ENCODE measurements at places on chromosomes 13 and 19. TPM values are rescaled to one million over a fixed set of nuclear protein-coding genes. Genes with fewer than 3 reads are reported as not detected.
A peak's percentile ranks its signal among the peaks of the same experiment; 100 is the strongest.

Gene KIR3DL1
- not detected for total RNA-seq

GRCh38 chr19:27997069-27997468 lies 1215.9 kb downstream of the UQCRFS1 start:
- no peak for DNase-seq

- DNase-seq: no peak
These were observed 10.6 kb downstream of the CCDC8 start for GRCh38 chr19:46402725-46403124.

GRCh38 chr13:46831588-46832194 lies 34.7 kb upstream of the ESD start:
- no peak for DNase-seq

DNA sequence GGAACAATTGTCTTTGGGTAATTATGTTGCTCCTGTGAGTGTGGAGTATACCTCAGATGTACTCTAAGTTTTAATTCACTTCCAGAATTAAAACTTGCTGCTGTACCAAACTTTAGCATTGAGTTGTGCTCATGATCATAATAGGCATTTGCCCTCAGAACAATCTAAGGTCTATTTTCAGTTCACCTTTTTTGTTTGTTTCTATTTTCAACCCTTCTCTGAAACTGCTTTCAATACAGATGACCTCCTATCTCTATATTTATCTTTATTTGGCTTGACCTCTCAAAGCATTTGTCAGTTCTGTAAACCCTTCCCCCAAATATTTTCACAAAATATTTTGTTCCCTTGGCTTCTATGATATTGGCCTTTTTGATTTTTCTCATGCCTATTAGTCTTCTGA lies 873.0 kb downstream of the OLFM4 start:
- DNase-seq: no peak

DNA sequence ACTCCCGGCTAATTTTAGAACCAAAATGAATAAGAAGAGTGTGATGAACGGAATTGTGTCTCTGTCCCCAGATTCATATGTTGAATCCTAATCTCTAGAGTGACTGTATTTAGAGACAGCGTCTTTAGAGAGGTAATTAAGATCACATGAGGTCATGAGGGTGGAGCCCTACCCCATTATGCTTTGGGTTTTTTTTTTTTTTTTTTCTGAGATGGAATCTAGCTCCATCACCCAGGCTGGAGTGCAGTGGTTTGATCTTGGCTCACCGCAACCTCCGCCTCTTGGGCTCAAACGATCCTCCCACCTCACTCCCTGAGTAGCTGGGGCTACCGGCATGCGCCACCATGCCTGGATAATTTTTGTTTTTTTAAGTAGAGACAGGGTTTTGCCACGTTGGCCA lies 27.9 kb downstream of the FBXO27 start:
- DNase-seq: no peak

Gene FFAR1
- total RNA-seq: not detected

DNA sequence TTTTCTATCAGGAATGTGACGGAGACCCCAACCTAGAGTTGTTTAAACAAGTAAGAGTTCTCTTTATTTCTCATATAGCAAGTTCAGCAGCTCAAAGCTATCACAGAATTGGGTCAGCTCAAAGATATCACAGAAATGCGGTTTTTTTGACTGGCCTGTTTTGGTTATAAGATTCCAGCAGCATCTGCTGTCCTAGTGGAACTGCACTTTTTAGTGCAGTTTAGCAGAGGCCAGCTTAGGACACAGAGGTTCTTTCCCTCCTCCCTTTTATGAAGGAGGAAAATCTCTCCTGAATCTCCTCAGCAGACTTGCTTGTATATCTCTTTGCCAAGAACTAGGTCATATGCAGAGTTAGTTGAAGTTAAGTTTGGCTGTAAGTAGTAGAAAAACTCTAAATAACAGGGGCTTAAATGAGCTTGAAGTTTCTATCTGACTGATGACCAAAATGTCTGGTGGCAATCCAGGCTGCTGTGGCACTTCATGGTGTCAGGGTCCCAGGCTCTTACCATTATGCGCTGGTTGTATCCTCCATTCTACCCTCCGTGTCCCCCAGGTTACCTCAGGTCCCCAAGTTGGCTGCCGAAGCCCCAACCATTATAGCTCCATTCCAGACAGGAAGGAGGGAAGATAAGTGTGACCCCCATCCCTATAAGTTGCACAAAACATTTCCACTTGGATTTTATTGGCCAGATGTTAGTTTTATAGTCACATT lies 6.6 kb downstream of the PPP2R1A start:
- DNase-seq: no peak

Gene KLK15
- not detected for total RNA-seq

- DNase-seq: no peak
These were observed 59.8 kb downstream of the SLC7A9 start for GRCh38 chr19:32809754-32810153.

- DNase-seq: no peak
These were observed 141.6 kb upstream of the RFC3 start for GRCh38 chr13:33676045-33676989.

Gene NRTN
- 0.42 TPM for total RNA-seq

- no peak for DNase-seq
These were observed 4.3 kb downstream of the NDUFS7 start for GRCh38 chr19:1387684-1388636.

- no peak for DNase-seq
These were observed 3.7 kb downstream of the CDC34 start for GRCh38 chr19:535017-535835.

- DNase-seq: no peak
These were observed 1138.2 kb downstream of the UQCRFS1 start for GRCh38 chr19:28074773-28075172.

GRCh38 chr13:108266321-108266990 lies 3.1 kb upstream of the TNFSF13B start:
- DNase-seq: no peak

DNA sequence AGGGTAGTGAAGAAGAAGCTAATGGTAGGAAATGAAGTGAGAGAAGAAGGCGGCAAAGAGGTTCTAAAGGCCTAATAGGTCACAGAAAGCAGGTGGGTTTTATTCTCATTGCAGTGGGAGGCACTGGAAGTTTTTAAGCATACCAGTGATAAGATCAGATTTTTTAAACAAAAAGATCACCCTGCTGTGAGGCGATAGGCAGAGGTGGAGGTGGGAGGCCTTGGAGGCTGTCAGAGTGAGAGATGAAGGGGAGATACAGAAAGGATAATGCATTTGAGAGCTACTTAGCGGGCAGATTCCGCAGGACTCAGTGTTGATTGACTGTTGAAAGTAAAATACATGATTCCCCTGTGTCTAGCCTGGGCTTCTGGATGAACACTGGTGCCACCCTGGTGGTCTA lies 116.7 kb upstream of the FRY start:
- DNase-seq: no peak

DNA sequence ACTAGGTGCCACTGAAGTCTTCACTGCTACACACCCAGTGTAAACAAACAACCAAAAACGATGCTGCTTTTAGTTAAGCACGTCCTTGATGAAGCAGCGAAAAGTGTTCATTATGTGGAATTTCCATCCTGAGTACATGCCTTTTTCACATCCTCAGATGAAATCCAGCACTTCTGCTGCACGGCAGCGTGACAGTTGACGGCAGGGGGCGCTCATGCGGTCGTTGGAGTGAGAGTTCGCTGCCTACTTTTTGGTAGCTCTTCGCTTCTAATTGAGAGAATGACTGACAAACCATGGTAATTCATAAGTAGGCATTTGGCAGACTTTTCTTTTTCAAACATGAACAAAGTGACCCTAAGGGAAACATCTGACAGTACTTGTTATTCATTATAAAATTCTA lies 1124.9 kb downstream of the EFNB2 start:
- DNase-seq: no peak

GRCh38 chr19:30671622-30672051 lies 299.5 kb downstream of the ZNF536 start:
- DNase-seq: peak; percentile 65

Gene ENOX1
- 8.2 TPM for total RNA-seq

- DNase-seq: no peak
These were observed 12.1 kb upstream of the KLK14 start for GRCh38 chr19:51094696-51095279.

- DNase-seq: no peak
These were observed 30.4 kb downstream of the ATP11A start for GRCh38 chr13:112720251-112720650.

- DNase-seq: no peak
These were observed 24.0 kb downstream of the LDLR start for GRCh38 chr19:11113140-11113708.

- no peak for DNase-seq
These were observed 35.5 kb upstream of the IGFL4 start for GRCh38 chr19:46076031-46076880.

GRCh38 chr13:113853518-113854237 lies 10.2 kb downstream of the GAS6 start:
- peak; percentile 72 for DNase-seq

Gene SELENOW
- total RNA-seq: 232 TPM

DNA sequence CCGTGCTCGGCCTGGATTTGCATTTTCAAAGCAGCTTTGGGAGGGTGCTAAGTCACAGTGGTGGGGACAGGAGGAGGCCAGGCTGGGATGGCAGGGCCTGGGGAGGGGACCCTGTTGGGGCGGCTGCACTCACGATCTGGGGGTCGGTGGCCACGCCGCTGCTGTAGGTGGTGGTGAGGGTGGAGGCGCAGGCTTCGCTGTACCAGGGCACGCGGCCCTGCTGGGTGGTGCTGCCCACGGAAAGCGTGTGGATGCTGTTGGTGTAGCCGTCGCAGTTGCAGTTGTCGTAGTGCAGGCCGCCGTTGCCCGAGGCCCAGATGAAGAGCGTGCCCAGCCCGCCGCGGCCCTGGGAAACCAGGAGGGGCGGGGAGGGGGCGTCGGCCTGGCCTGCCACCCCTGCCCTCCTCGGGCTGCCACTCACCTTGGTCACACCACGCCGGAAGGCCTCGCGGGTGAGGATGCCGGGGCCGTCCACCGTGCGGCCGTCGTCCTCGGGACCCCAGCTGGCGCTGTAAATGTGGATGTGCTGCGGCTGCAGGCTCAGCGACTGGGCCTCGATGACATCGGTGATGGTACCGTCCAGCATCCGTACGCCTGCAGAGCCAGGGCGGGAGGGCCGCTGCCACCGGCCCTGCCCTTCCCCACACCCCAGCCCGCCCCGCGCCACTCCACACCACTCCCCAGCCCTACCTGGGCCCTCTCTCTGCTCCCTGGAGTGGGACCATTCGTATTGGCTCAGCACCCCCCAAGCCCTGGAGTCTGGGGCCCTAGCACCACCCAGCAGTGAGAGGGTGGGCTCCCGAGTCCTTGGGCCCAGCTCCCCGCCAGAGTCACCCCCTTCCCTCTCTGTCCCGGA lies 3.2 kb downstream of the PCSK4 start:
- DNase-seq: no peak

Gene IFNL3
- total RNA-seq: not detected

DNA sequence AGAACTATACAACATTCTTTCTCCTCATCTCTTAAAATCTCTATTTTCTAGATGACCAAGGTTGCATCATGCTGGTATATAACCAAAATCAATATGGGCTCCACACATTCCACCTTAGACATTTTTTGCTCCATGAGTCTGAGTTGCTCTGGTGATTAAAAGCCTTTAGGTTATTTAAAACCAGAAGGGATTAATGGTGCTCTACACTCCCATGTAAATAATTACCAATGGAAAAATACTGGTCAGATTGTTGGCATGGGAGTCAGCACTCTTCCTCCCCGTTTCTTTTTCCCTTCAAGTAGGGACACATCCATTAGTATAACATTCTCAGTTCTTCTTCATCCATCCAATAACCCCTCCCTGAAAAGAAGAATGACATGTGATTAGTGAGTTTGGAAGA lies 747.7 kb downstream of the PCDH17 start:
- DNase-seq: no peak

Gene ETV2
- total RNA-seq: 0.74 TPM

GRCh38 chr19:55694656-55695491 lies 19.8 kb downstream of the EPN1 start:
- no peak for DNase-seq

Gene ANGPTL4
- 753 TPM for total RNA-seq

- DNase-seq: no peak
These were observed 10.9 kb downstream of the C13orf46 start for GRCh38 chr13:113962975-113963374.

Measured in mesenteric fat pad (tissue), 1 donor.